Aorta (tissue), 5 donors: ENCODE measurements at places on chromosomes 11 and 22. TPM values are rescaled to one million over a fixed set of nuclear protein-coding genes. Genes with fewer than 3 reads are reported as not detected.
A peak's percentile ranks its signal among the peaks of the same experiment; 100 is the strongest.

DNA sequence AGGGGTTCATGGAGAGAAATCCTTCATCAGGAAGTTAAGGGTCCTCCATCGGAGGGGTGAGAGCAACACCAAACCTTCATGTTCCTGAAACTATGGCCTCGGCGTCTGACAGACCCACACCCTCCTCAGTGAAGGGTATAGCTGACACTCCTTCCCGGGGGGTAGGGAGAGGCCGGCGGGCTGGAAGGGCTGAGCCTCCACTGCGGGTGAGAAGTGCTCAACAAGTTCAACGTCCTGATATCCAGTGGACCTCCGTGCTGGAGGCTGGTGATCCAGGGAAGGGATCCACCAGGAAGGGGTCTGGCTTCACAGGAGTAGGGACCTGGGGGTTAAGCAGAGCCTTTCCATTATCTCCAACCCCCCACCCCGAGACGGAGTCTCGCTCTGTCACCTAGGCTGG is 12.3 kb downstream of the CARS1 start:
- no peak for DNase-seq

Gene FAM83F
- 0.84 TPM for total RNA-seq

DNA sequence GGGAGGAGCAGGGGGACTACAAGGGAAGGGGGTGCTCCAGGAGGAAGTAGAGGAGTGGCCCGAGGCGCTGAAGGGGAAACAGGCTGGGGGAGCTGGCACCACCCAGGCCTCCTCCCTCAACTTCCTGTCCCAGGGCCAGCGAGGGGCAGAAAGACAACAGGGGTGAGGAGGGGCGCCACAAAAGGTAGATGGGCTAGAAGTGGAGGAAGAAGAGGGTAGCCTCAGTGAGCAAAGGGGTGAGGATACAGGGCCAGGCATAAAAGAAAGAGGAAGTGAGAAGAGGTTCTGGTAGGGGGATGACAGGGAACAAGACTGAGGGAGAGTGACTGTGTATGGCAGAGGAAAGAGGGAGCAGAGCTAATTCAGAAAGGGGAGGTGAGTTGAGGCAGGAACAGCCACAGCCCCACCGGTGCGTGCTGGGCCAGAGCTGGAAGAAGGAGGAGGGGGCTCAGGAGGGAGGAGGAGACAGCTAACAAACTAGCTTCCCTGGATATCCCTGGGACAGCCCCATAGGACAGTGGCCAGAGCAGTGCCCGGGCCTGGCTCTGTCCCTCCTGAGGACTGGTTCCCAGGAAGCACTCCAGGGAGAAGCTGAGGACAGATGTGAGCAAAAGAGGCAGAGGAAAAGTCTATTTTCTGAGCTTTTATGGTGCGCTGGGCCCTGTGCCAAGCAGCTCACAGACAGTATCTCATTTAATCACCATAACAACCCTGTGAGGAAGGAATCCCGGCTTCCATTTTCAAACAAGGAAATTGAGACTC is 8.5 kb downstream of the DCHS1 start:
- DNase-seq = no peak

Gene GAL3ST1
- 1.2 TPM for total RNA-seq

- peak; percentile 85 for DNase-seq
Measured at GRCh38 chr22:46563381-46564083, 26.1 kb upstream of the CELSR1 start.

DNA sequence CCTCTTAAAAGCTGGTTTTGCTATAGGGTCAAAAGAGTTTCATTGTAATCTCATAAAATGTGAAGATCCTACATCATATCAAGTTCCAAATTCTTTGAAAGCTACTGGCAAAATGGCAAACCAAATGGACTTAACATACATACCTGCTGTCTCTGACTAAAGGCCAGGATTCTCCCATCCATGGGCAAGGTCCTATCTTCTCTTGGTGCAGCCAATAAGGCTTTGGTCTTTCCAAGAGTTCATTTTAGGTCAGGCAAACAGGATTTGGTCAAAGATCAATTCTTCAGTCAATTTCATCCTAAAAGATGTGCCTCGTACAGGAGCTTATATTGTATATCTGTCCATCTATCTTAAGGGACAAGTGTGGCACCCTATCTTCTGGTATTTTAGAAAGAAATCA is 49.7 kb downstream of the CADM1 start:
- DNase-seq = no peak

GRCh38 chr22:48099251-48099650 is 1336.8 kb downstream of the TBC1D22A start:
- DNase-seq = no peak

GRCh38 chr11:30015725-30016412 is 961 bp downstream of the KCNA4 start:
- no peak for DNase-seq

GRCh38 chr11:73565804-73566203 is 32.1 kb downstream of the FAM168A start:
- no peak for DNase-seq

DNA sequence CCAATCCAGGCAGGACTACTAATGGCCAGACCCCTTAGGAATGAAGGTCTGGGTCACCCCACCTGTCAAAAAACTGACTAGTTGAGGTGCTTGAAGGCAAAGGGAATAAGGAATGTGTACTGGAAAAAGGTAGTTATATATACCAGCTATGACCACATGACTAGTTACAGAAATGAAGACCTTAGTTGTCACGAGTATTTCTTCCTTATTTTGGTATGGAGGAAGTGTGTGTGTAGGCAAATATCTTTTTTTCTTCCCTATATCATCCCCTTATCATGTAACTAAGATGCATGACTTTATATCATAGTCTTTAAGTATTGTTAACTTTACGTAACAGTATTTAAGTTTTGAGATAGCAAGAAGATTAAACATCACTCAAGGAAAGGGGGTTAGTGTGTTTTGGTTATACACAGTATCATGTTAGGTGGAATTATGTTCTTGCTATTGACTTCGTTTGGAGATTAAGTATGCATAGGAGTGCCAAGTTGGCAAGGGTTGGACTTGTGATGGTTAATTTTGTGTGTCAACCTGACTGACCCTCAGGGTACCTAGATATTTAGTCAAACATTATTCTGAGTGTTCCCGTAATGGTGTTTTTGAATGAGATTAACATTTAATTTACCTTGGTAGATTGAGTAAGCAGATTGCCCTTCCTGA is 38.2 kb upstream of the NARS2 start:
- no peak for DNase-seq

DNA sequence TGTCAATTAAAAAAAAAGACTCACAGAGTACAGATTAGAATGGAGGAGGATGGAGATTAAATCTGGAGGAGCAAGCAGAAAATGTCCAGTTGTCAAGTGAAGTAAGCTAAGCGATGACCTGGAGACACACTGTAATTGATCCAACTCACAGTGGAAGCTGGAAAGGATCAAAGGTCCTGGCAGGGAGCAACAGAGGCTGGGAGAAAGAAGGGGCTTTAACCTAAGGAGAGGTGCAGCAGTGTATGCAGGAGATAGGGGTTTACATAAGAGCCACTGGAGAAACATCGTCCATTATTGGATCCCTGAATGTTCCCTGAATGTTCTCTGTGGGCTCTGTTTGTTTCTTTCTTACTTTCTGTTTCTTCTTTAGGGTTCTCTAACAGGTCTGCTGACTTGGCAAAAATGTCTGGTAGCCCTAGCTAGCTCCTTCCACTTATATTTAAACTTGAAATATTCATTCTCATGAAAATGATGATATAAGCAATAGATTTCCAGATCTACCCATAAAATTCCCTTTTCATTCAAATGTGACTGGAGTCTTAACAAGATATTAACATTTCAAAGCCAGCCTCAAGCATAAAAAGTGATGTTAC is 30.1 kb upstream of the CAT start:
- DNase-seq = no peak

DNA sequence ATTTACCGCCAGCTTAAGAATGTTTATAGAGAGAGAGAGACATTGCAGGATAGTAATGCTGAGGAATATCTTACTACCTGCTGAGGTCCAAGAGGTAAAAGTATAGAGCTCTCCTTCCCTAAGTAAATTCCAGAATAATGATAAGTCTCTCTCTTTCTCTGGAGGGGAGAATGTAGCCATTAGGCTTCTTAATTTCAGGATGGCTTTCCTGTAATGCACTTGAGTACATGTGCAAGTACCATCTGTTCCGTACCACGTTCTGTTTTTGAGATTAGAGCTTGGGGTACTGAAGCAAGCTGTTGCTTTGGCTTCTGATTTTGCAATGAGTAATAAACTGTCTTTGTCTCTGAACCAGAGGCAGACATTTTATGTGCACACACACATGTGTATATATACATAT is 1314.0 kb downstream of the JRKL start:
- no peak for DNase-seq

GRCh38 chr11:73662445-73663157 is 16.2 kb downstream of the PLEKHB1 start:
- DNase-seq = no peak

DNA sequence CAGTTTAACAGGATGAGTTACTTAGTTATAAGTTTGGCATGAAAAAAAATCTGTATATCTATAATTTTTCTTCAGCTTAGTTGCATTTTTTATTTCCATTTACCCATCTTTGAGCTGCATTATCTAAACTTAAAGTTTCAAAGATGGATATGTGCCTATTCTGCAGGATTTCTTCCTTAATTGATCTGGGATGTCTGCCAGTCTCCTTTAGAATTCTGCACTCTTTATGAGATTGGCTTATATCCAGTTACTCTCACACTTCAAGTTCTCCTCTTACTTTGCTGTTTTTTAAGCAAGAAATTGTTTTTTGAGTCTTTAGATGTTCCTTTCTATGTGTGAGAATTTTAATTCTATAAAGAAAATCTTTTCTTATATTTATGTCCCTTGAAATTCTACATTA is 5.1 kb upstream of the PDGFD start:
- DNase-seq = no peak

DNA sequence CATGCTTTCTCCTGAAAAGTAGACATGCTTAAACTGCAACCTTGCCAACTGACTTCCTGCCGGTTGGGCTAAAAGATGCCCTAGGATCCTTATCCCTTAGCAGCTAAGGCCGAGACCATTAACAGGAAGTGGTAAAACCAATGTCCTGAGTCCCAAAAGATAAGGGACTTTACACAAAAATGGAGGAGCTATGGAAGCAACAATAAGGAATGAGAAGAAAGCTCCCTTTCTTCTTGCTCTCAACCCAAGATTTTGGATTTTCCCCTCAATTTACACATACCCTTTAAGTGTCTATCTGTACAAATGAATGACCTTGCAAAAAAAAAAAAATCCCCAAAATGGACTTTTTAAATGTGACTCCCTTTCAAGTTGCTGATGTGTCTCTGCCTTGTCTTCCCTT is 11.1 kb downstream of the MRPL17 start:
- no peak for DNase-seq

Gene REXO2
- total RNA-seq = 109 TPM

- peak; percentile 54 for DNase-seq
Measured at GRCh38 chr22:48403521-48404403, 1423.9 kb downstream of the BRD1 start.

Gene FAM180B
- total RNA-seq = 1.7 TPM

- no peak for DNase-seq
Measured at GRCh38 chr11:124113890-124114289, 1.4 kb upstream of the VWA5A start.

- DNase-seq = peak; percentile 73
Measured at GRCh38 chr11:67045314-67045713, 11.3 kb upstream of the RHOD start.

- DNase-seq = no peak
Measured at GRCh38 chr11:63572026-63572688, 9.0 kb upstream of the PLAAT2 start.

- peak; percentile 52 for DNase-seq
Measured at GRCh38 chr22:24086310-24086709, 75.2 kb downstream of the CABIN1 start.

DNA sequence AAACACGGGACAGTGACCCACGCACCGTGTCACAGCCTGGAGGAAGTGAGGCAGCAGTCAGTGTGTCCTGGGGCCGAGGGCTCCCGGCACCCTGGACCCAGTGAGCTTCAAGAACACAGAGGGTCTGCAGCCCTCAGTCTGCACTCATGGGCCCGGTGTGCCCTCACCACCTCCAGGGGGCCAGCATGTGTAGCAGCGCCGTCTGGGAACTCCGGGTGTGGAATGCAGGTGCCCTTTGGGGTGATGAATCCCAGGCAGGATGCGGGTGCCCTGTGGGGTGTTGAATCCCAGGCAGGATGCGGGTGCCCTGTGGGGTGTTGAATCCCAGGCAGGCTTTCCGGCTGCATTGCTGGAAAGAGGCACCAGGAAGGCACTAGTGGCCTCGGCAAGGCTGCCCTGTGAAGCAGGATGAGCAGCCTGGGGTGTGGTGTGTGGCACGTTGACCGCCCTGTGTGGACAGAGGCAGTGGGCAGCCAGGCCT is 1399.9 kb downstream of the BRD1 start:
- peak; percentile 38 for DNase-seq

- DNase-seq = no peak
Measured at GRCh38 chr11:8658321-8659057, 24.0 kb downstream of the TRIM66 start.

DNA sequence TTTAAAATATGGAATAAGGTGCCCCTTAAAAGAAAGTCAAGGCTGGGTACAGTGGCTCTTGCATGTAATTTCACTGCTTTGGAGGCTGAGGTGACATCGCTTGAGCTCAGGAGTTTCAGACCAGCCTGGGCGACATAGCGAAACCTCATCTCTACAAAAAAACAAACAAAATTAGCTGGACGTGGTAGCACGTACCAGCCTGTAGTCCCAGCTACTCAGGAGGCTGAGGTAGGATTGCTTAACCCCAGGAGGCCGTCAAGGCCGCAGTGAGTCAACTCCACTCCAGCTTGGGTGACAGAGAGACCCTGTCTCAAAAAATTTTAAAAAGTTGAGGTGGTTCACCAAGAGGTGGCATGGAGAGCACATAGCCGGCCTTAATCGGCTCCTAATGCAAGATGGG is 17.7 kb upstream of the ADORA2A start:
- no peak for DNase-seq

- peak; percentile 14 for DNase-seq
Measured at GRCh38 chr11:70448983-70449567, 50.7 kb downstream of the CTTN start.

DNA sequence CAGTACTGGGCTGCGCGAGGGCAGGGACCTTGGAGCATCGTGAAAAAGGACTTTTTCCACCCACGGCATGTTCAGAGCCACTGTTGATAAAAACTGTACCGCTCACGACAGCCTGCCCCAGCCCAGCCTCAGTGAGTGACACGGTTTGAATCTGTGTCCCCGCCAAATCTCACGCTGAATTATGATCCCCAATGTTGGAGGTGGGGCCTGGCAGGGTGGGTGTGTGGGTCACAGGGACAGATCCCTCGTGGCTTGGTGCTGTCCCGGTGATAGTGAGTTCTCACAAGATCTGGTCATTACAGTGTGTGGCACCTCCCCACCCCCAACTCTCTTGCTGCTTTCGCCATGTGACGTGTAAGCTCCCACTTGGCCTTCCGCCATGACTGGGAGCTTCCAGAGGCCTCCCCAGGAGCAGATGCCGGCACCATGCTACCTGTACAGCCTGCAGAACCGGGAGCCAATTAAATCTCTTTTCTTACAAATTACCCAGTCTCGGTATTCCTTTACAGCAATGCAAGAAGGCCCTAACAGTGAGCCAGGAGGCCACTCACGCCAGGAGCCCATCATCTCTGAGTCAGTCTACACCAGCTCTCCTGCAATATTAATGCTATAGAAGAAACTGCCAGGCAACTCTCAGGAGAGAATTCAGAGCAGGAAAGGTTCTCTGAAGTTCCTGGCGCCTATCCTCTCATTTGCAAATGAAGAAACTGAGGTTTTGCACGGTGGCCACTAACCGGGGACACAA is 1.3 kb downstream of the TOLLIP start:
- no peak for DNase-seq

Gene KRTAP5-8
- total RNA-seq = not detected

GRCh38 chr22:43441751-43442150 is 29.9 kb downstream of the MPPED1 start:
- no peak for DNase-seq

- peak; percentile 95 for DNase-seq
Measured at GRCh38 chr11:8964324-8965320, at the start of gene TMEM9B. Gene TMEM9B (minus strand): TSS chr11:8964442. CDS start chr11:8964313, 129 bp downstream.
